ENCODE measurements at places on chromosomes 7 and 10.

DNA sequence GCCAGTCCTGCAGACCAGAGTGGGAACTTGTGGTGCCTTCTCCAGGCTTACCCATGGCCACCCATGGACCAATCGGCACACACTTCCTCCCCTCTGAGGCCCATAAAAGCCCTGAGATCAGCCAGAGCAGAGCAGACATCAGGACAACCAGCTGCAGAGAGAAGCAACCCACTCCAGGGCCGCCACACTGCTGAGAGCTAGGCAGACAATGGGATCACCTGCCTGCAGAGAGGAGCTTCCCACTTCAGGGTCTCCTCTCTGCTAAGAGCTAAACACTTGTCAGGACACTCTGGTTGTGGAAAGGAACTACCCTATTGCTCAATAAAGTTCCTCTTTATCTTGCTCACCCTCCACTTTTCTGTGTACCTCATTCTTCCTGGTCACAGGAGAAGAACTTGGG is 34.0 kb downstream of the C7orf25 start:
- DNase-seq, result peak; percentile 49

GRCh38 chr7:98458090-98458875 is 57.4 kb upstream of the BAIAP2L1 start:
- DNase-seq, result no peak

- DNase-seq, result no peak
These were observed 175.4 kb downstream of the SNX10 start for GRCh38 chr7:26467104-26467503.

DNA sequence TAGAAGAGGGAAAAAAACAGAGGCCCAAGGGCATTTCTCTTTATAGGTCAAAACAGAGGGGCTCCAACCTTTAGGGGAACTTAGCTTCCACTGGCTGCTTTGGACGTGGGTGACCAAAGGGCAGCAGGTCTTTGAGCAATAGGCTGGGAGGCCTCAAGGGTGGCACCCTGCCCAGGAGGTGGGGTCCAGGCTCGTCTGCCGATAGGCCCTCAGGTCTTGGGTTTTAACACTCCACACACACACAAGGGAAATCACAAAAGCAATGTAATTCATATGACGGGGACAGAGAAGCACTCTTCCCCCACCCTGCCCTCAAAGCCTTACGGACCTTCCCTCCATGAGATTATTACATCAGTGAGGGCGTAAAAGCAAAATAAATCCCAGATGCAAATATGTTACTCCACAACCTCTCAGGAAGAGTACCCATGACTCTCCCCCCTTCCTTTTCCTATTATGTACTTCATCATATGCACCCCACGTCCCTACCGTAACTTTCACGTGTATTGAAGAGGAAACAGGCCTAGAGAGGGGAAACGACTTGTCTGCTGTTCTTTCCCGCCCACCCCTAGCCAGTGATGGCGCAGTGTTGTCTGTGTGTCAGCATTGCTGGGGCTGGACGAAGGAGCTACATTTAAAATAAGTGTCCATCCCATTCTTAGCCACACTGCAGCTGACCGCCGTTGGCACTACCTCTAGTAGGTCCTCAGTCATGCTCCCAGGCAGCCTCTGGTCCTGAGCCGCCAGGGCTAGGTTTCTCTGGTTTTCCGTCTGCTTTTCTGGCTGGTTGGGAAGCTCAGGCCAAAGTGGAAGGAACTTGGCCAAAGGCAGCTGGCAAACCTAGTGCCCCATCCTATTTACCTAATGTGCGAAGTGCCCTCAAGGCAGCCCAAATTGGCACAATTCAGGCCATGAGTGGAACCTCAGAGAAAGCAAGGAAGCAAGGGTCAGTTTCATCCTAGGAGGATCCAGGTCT is 2.1 kb downstream of the PCBD1 start:
- DNase-seq, result peak; percentile 98

- peak; percentile 87 for DNase-seq
These were observed 86.9 kb downstream of the JAZF1 start for GRCh38 chr7:28093623-28094232.

GRCh38 chr7:82961240-82961639 is 201.4 kb downstream of the PCLO start:
- no peak for DNase-seq

Data from inflammatory macrophage treated with lipopolysaccharide for 1 hour (primary cell).